ENCODE measurements at places on chromosomes 12 and 14.
A peak's percentile ranks its signal among the peaks of the same experiment; 100 is the strongest.

DNA sequence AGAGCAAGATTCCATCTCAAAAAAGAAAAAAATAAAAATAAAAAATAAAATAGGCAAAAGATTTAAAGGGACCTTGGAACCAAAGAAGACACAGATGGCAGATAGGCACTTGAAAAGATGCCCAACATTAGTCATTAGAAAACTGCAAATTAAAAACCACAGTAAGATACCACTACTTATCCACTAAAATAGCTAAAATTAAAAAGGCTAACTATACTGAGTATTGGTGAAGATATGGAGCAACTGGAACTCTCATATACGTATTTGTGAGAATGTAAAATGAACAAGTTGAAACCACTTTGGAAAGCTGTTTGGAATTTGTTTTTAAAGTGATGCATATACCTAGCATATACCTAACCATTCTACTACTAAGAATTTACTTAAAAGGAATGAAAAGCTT lies 22.3 kb downstream of the BLTP3B start:
- no peak for DNase-seq

- no peak for DNase-seq
Measured at GRCh38 chr14:53888535-53889386, 67.9 kb downstream of the BMP4 start.

DNA sequence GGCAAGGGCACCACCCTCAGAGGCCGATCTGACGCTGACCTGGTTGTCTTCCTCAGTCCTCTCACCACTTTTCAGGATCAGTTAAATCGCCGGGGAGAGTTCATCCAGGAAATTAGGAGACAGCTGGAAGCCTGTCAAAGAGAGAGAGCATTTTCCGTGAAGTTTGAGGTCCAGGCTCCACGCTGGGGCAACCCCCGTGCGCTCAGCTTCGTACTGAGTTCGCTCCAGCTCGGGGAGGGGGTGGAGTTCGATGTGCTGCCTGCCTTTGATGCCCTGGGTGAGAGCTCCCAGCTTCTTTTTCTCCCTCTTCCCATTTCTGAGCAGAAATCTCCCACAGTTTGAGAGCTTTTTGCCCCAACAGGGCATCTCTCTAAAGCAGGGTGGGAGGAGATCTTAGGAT lies 1.8 kb downstream of the OAS1 start:
- no peak for DNase-seq

DNA sequence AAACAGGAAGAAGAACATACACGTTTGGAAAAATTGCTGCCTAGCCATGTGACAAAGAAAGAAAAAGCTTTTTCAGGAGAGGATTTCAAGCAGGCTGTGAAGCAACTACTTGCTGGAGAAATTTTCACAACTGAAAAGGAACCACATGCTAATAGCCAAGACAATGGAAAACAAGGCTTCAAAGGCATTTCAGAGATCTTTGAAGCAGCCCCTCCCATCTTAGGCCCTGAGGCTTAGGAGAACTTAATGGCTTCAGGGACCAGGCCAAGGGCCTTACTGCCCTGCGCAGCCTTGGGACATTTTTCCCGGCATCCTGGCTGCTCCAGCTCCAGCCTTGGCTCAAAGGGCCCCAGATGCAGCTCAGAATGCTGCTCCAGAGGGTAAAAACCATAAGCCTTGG lies 255.9 kb upstream of the ARID2 start:
- DNase-seq, result no peak

DNA sequence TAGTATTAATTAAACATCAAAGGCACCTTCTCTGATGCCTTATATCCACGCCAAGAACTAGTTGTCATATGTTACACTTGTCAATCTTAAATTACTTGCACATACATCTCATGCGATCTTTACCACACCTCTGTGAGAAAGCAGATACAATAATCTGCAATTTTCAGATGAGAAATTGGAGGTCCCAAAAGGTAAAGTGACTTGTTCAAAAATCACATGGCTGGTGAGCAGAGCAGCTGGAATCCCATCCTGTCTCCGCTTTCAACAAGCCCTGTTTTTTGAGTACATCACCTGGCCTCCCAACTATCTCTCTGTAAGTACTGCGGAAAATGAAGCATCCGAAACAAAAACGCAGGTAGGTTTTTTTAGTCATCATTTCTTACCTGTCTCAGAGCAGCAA lies 203.4 kb upstream of the FOXN3 start:
- DNase-seq, result no peak

GRCh38 chr14:92472860-92473259 lies 40.7 kb upstream of the RIN3 start:
- no peak for DNase-seq

DNA sequence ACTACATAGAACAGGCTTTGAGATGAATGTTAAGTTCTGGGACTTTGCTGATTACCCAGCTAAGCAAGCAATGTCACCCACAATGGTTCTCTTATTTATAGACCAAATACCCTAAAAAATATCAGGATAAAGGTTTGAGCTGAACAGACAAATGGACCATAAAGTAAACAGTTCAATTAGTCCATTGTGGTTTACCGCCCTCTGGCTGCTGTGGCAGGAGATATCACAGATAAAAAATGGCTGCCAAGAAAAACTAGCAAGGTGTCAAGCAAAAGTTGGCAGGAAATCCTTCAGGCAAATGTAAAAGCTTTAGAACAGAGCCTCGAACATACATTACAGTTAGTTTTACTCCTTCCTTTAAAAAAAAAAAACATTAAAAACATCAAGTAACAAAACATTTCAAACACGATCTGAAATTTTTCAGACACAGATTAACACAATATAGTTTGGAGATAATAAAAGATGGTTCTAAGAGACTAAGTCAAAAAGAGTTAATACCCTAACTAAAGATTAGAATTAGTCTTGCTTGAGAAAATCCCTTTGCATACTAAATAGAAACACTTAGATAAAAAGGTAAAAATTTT lies 41.3 kb downstream of the MED13L start:
- peak; percentile 52 for DNase-seq

- peak; percentile 3 for DNase-seq
Measured at GRCh38 chr12:2341871-2342270, 289.1 kb downstream of the CACNA1C start.

- DNase-seq, result no peak
Measured at GRCh38 chr14:34103176-34103575, 152.3 kb upstream of the EGLN3 start.

GRCh38 chr14:60777856-60778578 lies 43.5 kb downstream of the MNAT1 start:
- peak; percentile 71 for DNase-seq

DNA sequence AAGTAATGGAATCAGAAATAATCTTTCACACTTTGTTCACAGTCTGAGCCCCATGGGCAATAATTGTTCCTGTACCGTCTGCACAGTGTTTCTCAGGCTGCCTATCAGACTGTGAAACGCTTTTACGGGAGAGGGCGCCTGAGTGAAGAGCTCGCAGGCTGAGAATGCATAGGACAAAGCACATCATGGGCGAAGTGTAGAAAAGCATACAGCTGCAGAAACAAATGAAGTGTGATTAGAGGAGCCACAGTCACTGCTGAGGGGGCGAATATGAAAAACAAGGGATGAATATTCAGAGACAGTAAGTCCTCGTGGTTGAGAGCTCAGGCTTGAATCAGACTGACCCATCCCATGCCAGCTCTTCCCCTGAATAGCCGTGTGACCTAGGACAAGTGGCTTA lies 438.4 kb upstream of the DCN start:
- no peak for DNase-seq

DNA sequence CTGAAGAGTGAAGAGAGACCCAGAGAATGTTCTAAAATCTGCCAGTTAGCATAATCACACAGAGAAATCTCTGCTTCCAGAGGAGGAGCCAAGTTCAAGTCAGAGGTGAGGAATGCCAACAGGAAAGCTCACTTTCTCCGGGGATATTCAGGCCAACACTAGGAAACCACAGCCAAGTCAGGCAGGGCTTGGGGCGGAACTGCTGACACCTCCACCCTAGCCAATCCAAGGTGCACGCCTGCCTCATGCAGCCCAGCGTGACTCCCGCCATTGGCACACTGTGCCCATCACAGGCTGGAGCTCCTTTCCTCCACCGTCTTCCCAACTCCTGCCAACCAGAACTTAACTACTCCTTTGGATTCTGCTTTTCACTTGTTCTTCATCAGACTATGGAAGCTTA lies 374.3 kb upstream of the CCDC196 start:
- DNase-seq, result no peak

- DNase-seq, result no peak
Measured at GRCh38 chr14:102817942-102818940, 41.0 kb downstream of the TRAF3 start.

DNA sequence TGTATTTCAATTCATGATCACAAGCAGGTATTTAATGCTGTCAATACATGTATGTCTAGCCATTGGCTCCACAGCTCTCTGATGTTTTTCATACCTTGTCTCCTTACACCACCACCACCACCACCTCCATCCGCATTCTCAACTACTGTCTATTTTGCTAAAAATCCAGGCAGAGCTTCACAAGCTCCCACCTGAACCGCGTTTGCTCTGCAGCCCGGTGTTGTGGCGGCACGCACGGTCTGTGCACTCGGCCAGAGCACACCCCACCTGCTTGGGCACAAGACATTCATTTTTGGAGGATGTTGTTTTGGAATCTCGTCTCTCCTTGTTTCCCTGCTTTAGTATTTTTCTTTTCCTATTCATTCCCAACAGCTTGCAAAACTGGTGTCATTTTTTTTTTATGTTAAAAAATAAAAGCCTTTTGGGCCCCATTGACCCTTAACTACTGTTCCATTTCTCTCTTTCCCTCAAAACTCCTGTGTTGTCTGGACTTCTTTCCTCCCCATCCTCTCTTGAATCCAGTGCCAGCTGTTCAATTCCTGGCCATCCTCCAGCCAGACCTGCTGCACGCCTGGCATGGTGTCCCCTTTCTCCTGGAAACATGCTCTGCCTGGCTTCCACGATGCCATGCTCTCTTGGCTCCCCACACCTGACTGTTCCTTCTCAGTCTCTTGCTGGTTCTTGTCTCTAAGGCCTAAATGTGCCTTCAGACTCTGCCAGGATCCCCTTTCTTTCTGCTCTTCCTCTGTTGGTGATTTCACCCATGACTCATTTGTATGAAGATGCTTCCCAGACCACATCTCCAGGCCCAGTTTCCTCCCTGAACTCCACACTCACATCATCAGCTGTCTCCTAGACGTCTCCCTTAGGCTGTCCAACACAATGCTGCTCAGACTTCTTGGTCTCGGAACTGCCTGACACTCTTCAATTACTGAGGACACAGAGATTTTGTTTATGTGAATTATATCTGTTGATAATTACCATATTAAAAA lies 37.9 kb downstream of the PIWIL1 start:
- no peak for DNase-seq

DNA sequence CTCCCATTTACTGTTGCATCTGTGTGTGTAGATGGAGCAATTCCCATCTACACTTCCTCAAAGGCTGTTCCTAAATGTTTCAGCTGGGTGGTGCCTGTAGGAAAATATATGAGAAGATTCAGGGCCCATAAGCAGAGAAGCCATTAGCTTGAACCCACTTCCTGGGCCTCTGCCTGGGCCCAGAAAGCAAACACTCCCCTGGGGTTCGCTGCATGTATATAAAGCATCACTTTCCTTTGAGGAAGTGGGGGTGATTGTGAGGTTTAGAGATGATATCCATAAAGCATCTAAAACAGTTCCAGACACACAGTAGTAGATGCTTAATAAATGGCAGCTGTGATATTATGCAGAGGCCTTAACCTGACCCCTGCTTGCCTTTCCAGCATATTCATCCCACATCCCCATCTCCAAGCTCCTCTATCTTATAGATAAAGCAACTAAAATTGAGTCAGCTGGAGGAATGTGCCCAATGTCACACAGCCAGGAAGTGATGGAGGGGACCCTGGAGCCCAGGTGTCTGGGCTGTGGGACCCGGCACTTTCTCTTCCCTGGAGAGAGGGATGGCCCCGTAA lies 280.0 kb upstream of the CRY1 start:
- DNase-seq, result no peak

- no peak for DNase-seq
Measured at GRCh38 chr12:132367071-132367851, 37.9 kb upstream of the GALNT9 start.

GRCh38 chr14:93959239-93960107 lies 16.9 kb downstream of the ASB2 start:
- peak; percentile 89 for DNase-seq

DNA sequence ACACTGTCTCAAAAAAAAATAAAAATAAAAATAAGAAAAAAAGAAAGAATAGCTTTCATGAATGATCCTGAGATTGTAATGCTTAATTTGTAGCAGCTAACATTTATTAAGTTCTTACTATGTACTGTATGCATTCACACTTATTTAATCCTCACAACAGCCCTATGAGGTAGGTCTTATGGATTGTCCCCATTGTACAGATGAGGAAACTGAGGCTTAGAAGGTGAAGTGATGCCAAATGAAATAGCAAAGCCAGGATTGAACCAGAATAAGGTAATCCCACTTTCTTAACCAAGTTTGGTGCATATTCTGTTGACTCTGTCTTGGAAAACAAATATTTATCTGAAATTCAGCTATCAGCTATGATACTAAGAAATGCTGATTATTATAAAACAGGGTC lies 2.1 kb downstream of the USP30 start:
- DNase-seq, result no peak

- DNase-seq, result no peak
Measured at GRCh38 chr12:13964666-13965065, 16.7 kb downstream of the GRIN2B start.

DNA sequence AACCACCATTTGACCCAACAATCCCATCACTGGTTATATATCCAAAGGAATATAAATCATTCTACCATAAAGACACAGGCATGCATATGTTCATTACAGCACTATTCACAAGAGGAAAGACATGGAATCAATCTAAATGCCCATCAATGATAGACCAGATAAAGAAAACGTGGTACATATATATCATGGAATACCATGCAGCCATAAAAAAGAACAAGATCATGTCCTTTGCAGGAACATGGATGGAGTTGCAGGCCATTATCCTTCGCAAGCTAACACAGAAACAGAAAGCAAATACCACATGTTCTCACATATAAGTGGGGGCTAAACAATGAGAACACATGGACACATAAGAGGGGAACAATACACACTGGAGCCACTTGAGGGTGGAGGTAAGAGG lies 15.7 kb downstream of the CAPRIN2 start:
- DNase-seq, result no peak

DNA sequence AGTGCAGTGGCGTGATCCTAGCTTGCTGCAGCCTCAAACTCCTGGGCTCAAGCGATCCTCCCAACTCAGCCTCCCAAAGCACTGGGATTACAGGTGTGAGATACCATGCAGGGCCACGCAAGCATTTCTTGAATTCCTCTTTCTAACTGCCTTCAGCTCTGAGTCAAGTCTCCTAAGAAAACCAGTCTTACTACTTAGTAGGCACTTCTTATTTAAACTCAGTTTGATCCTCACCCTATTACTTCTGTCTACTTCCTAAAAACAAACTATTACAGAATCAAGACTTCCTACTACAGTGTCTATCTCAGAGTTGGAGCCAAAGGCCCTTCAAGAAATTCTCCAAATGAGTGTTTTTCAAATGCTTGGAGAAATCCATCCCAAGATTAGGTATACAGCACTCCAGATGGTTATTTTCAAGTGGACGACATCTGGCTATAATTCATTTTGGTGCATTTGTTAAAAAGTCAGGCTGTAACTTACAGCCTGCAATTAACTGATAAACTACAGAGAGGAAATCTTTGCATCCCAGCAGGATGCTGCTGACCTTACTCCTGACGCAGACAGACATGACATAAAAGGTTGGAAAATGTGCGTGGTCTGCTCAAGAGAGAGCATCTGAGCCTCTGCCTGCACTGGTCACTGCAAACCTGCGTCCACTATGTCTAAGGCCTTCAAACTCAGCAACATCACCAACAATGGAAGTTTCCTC lies 34.7 kb downstream of the SSH1 start:
- DNase-seq, result no peak
